ENCODE measurements at places on chromosomes 6 and 20.
A peak's percentile ranks its signal among the peaks of the same experiment; 100 is the strongest.

DNA sequence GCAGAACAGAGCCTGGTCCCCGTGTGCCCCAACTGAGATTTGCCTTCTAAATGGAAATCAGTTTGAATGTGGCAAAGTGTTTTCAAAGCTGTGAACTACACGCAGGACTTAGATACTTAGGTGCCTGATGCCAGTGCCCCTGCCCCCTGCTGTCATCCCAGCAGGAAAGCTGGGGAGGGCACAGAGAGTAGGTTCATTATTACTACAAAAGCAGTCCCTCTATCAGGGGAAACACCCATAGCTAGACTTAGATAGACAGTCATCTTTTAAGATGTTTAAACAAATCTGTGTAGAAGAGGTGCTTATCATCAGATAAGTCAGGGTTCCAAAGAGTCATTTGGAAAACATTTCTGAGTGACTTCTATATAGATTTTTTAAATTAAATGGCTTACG, 155.0 kb upstream of the SNX9 start:
- no peak for DNase-seq

- no peak for DNase-seq
These were observed 38.5 kb downstream of the EPB41L2 start for GRCh38 chr6:131024565-131024964.

- DNase-seq: peak; percentile 58
These were observed 54.3 kb upstream of the GPR31 start for GRCh38 chr6:167211881-167212712.

DNA sequence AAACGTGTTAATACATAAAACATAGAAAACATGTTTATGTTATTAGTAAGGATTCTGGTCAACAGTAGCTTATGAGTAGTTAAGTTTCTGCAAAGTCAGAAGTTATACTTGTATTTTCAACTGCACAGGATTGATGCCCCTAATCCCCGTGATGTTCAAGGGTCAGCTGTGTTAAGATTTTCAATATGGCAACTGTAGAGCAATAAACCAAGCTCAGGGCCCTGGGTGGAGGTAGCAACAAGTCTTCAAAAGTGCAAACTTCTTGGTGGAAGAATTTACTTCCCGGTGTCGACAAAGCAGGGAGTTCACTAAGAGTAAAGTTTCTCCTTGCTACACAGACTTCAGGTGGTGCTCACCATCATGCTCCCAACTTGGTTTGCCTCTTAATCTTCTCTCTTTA, 4.1 kb upstream of the BCAS1 start:
- DNase-seq: no peak

DNA sequence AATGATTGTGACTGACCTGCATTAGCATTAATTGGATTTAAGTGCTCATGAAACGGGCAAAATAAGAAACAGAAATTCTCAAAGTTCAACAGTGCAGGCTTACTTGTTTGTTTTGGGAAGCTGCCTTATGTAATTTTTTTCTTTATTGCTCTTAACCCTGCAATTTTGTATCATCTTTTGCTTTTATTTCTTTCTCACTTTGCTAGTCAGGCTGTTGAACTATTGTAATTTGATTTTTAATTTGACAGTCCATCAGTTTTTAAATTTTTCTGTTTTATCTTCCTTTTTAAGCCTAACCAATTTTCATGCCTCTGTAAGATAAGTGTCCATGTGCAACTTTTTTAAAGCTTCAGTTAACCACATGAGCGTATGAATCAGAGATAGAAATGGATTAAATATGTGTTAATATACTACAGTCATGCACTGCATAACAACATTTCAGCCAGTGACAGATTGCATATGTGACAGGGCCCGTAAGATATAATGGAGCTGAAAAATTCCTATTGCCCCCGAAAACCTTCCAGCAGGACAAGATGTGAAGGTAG, 44.6 kb downstream of the PEX7 start:
- DNase-seq: no peak

DNA sequence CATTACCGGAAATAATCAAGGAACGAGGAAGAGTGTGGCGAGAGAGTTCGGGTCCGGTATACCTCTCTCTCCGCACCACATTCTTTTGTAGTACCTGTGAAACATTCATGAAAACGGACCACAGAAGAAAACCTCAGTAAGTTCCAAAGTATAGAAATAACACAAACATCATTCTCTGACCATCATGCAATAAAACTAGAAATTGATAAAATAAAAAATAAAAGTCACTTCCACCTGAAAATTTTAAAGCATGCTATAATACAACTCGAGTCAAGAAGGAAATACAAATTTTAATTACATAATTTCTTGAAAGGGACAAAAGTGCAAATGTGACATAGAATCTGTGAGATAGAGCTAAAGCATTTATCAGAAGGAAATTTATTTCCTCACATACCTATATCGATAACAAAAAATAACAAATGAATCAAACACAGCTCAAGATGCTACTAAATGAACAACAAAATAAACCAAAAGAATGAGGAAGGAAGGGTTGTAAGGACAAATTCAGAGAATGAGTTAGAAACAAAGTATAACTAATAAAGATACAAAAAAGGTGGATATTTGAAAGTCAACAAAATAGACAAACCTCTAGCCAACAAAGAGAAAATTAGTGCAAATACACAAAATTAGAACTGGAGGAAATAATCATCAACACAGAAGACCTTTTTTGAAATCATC, 84.2 kb downstream of the TRIM27 start:
- no peak for DNase-seq

DNA sequence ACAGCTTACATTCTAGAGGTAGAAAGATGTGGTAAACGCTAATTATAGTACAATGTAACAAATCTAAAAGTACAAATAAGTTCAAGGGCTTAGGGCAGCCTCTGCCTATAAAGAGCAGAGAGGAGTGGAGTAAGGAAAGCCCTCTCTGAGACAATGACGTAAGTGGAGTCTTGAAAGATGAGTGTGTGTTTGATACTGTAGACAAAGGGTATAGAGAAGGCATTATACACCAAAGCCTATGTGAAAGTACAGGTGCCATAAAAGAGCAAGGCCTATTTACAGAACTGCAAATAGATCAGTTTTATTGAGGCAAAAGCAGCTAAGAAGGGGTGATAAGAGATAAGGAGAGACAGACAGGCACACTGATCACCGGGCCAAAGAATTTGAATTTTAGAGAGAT, 10.9 kb downstream of the GOPC start:
- no peak for DNase-seq

DNA sequence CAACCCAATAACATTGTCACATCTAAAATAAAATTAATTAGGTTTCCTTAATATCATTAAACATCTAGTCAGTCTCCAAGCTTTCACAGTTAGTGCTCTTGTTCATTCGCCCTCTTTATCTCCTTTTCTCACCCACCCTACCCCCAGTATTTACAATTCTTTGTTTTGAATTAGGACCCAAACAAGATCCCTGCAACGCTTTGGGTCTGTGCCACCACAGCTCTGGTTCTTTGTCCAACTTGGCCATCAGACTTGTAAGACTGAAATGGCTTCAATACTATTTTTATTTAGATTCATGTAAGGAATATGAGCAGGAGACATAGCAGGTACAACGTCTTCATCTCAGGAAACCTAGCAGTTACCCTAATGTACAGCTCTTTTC, 276.5 kb downstream of the CDKAL1 start:
- no peak for DNase-seq

DNA sequence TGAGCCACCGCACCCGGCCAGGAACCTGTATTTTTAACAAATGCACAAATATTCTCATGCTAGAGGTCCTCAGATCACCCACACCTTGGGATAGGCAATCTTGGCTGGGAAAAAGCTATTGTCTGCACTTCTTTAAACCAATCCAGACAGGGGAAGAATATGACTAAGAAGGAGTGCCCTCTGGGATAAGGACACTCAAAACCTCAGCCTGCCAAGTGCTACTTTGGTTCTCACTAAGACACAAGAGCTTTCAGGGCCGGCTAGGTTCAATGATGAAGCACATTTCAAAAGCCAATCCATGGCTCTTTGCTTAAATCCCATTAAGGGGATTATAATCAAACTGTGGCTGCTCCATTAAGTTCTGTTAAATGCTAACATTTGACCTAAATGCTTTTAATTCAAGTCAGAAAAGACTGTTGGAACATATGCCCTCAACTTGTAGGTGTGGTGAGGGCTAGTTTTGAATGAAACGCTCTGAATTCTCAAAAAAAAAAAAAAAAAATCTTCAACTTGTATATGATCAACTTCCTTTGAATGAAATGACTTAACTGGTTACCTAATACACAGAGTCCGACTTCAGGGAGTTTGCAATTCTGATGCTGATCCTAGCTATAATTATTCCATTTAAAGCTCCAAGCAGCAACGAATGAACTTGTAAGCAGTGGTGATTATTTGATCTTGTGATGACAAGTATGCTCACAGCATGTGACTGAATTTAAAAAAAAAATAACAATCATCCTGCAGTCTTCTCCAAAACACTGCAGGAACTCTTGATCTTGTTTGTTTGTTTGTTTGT, 56.6 kb downstream of the SLC23A2 start:
- peak; percentile 71 for DNase-seq

DNA sequence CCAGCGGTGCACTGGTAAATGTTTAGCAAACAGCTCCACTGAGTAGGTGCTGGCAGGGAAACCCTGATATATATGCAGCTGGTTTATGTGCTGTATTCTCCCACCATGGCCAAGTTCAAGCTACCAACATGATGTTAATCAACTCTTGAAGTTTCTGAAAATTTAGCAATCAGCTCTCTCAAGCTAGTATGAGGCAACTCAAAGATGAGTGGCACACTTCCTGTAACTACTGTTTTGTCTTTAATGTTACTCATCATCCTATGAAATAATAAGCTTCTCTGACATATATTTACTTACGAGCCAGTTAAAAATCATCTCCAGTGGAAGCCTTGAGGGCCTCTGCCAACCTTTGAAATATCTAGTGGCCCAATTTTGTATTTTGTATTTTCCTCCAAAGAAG, 54.7 kb downstream of the TRMT6 start:
- DNase-seq: peak; percentile 26

GRCh38 chr6:31620586-31621319, at the start of gene PRRC2A:
TSS of gene PRRC2A (plus strand) at chr6:31620715. CDS start at chr6:31622790, 2,075 bp downstream.
- DNase-seq: peak; percentile 64

DNA sequence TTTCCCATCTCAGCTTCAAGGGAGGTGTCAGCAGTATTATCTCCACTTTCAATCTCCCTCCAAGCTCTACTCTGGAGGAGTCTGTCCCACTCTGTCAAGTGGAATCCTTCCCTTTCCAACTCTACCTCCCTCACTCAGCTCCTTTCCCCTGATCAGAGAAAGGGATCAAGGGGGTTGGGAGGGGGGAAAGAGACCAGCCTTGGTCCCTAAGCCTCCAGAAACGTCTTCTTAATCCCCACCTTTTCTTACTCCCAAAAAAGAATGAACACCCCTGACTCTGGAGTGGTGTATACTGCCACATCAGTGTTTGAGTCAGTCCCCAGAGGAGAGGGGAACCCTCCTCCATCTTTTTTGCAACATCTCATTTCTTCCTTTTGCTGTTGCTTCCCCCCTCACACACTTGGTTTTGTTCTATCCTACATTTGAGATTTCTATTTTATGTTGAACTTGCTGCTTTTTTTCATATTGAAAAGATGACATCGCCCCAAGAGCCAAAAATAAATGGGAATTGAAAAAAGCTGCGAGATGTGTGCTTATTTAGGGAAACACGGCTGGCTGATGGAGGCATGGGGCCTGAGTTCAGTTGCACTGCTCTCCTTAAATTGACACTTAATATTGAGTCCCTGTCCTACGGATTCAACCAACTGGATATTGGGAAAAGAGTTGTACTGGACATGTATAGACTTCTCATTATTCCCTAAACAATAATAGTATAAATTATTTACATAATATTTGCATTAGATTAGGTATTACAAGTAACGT, 4.9 kb downstream of the TUBB start:
- DNase-seq: no peak

DNA sequence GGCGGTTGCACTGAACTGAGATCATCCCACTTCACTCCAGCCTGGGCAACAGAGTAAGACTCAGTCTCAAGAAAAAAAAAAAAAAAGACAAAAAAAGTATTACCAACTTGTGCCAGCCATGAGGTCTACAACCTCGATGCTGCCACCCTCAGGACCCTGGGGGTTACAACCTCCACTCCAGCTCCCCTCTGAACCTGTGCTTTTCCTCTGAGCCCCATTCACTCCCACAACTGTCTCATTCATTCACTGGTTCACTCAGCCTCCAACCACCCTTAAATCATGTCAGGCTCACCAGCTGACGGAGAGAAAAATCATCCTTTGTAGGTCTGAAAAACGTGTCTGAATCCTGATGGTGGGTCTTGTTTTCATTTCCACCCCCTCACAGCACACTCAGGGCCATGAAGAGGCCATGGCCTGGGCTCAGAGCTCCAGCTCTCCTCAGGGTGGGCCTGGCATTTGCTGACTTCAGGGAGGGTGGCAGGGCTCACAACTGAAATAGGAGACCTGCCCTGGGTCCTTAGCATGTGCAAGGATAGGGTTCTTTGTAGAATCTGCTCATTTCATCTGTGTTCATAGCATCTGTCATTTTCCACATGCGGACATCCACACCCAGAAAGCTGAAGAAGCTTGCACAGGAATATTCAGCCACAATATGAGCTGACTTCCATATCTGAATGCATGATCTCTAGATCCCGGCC, 1.9 kb upstream of the ULBP1 start:
- peak; percentile 15 for DNase-seq

GRCh38 chr6:89834884-89835792, 5.5 kb downstream of the CASP8AP2 start:
- no peak for DNase-seq

DNA sequence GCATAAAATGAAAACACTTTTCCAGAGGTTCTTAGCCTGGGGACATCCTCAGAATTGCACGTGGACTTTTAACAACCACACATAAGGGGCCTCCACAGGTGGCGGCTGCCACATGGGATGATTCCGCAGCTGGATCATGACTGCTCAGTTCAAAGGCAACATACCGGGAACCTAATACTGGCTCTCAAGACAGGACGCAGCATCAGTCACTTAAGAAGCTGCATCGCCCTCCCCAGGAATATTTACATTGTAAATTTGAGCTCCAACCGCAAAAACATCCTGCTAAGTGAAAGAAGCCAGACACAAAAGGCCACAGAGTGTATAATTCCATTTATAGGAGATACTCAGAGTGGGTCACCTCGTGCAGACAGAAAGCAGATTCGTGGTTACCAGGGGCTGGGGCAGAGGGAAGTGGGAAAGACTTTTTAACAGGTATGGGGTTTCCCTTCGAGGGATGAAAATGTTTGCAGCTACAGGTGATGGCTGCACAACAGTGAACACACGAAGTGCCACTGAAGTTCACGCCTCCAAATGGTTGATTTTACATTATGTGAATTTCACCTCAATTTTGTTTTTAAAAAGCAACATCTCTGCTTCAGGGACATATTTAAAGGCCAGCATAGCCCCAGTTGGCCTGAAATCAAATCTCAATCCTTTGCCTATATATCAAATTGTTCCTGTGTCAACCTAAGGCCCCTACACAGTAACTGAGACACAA, 141.5 kb downstream of the BMP7 start:
- no peak for DNase-seq

DNA sequence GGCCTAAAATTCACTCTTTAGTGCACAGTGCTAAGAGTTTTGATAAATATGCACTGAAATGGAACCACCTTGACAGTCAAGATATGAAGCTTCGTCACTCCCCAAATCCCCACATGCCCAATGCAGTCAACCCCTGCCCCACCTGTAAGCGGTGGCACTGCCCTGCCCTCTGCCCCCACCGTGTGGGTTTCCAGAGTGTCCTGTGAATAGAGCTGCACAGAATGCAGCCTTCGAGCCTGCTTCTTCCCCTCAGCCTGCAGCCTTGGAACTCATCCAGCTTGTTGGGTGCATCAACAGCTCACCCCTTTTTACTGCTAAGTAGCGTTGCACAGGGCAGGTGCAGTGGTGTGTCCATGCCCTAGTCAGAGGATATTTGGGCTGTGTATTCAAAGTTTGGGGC, 216.3 kb downstream of the SYNDIG1 start:
- DNase-seq: no peak
